ENCODE measurements at places on chromosomes 7 and 10.
A peak's percentile ranks its signal among the peaks of the same experiment; 100 is the strongest.

DNA sequence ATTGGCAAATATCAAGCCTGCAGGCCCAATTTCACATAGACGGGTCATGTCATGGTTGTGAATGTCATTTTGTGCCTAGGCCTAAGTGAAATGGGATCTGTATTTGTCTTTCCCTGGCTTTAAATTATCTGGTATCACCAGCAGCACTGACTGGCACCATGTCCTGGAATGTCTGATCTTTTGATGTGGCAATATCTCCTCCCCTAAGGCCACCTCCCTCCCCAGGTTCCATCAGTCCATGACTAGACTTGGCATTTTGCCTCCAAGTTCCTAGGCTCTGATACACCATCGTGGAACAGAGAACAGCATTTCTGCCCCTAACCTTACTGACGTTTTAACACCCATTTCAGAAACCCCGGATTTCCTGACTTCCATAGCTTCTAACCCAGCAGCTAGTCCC lies 513.9 kb downstream of the GALNT17 start:
- no peak for DNase-seq

GRCh38 chr7:152759949-152760853 lies 649 bp downstream of the ACTR3B start:
- DNase-seq = no peak

- no peak for DNase-seq
Observed at GRCh38 chr10:120172356-120172755, 279.8 kb downstream of the SEC23IP start.

DNA sequence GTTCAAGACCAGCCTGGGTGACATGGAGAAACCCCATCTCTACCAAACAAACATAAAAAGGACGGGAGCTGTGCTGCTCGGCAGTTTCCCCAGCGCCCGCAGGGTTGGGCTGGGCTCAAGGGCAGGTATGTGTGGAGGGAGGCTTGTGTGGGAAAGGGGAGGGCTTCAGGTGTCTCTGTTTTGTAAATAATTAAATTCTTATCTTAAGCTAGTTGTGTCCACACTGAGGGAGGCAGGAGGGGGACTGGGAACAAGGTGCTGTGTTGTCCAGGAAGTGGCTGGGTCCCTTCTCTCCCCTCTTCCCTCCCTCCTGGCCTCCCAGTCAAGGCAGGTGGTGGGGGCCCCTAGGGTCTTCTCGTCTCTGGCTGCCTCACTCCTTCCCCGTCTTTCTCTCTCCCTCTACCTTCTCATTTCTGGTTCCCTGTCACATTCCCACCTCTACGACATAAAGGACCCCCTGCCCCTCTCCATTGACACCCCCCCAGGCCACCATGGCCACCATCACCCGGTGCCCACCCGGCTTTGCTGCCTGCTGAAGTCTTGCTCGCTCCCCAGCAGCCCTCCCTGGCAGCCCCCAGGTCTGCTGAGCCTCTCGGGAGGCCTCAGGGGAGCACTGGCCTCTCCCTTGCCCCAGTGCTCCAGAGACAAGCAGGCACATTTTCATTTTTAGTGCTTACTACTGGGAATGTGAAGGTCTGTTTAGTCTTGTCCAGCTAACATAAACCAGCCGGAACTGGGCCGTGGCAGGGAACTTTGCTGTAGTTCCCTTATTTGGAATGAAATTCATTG lies 19.3 kb downstream of the NEURL1 start:
- DNase-seq = peak; percentile 62

DNA sequence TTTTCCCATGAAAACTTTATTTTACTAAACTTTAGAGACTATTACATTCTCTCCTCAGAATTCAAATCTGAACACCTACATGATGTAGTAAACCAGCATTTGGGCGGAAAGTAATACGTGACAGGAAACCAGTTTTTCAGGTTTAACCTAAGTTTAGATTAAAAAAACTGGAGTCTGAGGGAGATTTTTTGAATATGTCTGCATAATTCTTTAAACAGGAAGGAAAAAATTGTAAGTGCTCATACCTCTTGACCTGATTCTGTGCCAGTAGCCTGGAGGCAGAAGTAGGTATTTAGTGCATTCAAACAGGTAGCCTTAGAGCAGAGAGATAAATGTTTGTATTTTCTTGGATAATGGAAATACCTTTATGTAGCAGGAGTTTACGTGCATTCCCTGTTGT lies 224.3 kb downstream of the MDFIC start:
- no peak for DNase-seq

DNA sequence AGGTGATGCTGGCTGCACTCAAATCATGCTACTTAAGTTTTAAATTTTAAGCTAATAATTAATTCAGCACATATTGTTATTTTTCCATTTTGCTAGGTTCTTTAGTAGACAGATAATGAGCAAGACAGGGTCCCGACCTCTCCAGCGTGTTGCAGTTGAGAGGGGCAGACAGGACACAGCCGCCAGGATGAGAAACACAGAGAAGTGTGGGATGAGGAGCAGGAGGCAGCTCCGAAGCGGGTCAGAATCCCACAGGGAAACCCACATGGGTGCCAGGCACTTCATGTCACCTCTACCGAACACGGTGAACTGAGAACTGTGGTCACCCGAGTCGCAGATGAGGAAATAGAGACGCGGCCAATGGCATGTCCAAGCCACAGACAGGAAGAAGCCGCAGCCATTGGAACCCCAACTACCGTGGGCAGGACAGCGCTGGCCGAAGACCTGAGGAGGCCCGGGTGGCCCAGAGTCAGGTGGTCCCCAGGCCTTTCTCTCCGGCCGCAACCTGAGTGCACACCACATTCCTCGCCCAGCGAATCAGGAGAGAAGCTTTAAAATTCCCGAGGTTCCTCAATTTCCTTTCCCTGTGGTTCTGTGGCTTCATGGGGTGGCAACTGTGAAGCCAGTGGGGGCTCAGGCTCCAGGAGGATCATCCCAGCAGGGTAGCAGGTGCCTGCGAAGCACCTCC lies 213.0 kb downstream of the DNAJB6 start:
- DNase-seq = no peak

DNA sequence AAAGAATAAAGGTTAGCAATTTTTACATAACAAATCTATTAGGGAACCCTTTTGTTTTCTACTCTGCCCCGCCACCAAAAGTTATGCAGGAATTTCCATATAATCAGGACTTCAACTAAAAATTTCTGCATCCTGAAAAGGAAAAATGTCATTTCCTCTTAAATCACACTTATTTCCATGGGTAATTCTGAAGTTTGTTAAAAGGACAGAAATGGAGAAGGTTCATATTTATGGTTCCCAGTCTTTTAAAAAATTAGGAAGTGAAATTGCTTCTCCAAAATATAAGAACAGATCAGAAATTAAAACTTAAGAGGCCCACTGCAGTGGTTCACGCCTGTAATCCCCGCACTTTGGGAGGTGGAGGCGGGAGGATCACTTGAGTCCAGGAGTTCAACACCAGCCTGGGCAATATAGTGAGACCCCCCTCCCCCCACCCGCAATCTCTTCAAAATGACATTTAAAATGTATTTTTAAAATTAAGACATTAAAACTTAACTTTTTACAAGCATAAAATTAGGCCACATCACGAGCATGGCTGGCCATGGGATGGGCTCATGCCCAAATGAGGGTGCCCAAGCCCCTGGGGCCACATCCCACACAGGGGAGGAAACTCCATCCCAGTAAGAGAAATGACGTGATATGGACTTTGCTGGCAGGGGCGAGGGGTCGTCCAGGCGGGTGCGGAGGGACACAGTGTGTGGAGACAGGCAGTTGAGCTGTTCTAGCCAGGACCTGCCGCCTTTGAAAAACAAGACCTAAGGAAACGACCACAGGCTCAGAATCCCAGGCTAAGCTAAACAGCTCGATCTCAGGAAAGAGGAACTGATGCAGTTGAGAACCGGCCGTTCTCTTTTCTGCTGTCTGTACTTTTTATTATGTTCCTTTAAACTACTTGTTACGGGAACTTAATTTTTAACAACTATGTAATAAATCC lies 51.3 kb upstream of the NFE2L3 start:
- no peak for DNase-seq

- no peak for DNase-seq
Observed at GRCh38 chr7:24727154-24728120, 29.8 kb downstream of the GSDME start.

DNA sequence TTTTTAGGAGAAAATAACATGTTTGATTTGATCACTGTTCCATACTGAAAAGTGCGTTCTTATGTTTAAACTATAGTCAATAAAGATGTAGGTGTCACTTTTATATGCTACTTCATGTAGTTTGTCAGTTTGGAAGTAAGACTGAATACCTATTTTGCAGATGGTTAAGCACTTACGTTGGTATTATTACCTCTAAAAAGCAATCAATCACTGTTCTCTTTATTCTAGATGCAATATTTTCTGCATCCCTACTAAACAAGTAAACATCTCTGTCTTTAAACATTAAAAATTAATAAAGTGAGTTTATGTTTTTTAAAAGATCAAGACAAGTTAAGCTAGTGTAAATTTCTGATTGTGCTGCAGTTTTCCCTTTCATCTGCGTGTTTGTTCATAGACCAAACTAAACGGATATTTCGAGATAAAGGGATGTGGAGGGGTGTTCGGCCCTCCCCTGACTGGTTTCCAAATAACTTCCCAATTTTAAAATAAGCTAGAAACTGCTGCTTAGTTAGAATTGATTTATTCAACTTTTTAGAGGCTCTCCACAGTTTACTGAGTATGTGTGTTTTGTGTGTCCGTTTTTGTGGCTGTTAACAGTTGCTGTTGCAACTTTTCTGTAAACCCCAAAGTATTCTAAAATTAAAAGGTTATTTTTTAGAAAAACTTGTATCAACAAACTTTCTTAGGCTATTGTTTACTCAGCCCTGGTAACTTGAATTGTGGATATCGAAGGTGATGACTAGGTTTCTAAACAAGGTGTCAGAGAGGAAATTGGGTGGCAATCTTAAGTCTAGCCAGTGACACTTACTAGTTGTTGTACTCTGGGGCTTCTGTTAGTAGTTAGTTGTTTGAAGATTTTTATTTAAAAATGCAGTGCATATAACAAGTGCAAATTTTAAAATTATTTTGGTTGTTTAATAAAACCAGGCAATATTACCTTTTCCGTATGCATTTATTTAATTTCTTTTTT lies 974 bp downstream of the KIF11 start:
- no peak for DNase-seq

DNA sequence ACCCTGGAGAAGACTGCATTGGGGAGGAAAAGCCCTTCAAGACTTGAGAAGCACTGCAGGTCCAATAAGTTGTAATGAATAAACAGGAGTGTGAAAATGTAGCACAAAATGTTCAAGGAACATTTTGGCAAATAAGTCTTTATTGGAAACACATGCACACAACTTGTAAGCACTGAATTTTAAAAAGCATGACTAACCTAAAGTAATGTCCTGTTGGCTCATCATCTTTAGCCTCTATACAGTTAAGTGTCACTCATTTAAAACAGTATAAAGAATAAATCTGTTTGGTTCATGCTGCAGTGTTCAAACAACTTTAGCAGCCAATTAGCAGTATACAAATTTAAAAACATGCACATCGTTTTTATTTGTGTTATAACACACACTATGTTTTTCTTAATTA lies 108.6 kb downstream of the CDK6 start:
- no peak for DNase-seq

GRCh38 chr10:123428391-123428790 lies 237.8 kb upstream of the GPR26 start:
- DNase-seq = no peak

- no peak for DNase-seq
Observed at GRCh38 chr10:60916025-60916424, 28.0 kb downstream of the RHOBTB1 start.

DNA sequence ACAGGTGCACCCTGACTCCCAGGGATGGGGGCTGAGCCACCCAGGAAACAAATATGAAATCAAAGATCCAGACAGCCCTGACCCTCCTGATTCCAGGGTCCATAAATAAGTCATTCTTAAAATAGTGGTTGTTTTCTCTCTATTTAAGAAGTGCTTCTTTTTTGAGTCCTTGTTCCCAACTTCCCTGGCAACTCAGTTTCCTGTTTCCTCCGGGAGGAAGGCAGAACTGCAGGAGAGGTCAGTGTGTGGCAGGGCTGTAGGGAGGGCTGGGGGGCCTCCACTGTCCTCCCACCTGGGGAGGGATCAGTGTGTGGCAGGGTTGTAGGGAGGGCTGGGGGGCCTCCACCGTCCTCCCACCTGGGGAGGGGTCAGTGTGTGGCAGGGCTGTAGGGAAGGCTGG lies 88.7 kb upstream of the PDGFA start:
- no peak for DNase-seq

DNA sequence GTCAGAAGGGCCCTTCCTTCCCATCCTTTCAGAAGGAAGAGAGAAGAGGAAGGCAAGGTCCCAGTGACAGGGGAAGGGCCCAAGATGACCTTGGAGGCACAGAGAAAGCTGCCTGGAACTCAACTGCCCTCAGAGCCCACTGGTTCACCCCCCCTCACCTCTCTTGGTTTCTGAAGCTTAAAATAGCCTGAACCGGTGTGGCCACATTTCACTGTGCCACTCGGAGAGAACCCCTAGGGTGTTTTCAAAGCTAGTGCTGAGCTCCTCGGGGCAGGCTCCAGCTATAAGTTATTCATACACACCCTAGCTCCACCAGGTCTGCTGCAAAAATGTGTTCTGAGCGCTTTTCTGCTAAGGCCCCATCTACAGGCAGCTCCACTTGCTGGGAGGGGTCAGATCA lies 60.9 kb upstream of the ADRB1 start:
- DNase-seq = no peak

- no peak for DNase-seq
Observed at GRCh38 chr10:128793726-128794655, 667.8 kb upstream of the MKI67 start.

GRCh38 chr10:58189269-58189668 lies 78.4 kb downstream of the IPMK start:
- no peak for DNase-seq

DNA sequence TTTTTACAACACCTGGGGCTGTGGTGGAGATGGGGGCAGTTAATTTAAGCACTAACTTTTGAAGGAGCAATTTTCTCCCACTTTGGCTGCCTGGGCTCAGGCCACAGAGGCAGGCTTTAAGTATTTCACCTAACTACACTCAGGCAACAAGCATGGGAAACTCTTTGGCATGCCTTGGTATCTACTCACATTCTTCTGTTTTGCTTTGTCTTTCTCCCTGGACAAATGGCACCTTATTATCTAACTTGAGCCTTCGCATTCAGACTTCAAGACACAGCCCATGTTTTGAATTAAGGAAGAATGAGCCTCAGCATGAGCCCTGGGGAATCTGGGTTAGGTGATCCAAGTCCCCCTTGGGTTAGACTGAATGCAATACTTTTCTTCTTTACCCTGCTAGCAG lies 31.8 kb upstream of the BMPER start:
- no peak for DNase-seq

DNA sequence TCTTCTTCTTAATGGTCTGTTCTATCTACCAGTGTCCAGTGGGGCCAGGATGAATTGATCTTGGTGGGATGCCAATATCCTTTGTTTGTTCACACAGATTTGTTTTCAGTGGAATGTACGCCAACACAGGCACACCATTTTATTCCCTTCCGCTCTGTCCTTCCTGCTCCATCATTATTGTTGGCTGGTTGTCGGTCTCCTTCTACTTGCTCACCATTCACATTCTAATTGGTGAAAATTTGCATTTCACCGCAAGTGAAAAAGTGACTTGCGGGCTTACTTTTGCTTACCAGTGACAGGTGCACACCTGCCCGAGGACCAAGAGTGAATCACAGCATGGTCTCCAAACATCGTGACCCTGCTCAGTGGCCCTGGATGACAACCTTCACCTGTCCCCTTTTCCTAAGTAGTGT lies 148.3 kb downstream of the NOC3L start:
- DNase-seq = no peak
